ENCODE measurements at places on chromosomes 12 and 14. TPM values are rescaled to one million over a fixed set of nuclear protein-coding genes. Genes with fewer than 3 reads are reported as not detected.

The NTF3 gene
- not detected for polyA plus RNA-seq

The OVCH1 gene
- polyA plus RNA-seq, result not detected

DNA sequence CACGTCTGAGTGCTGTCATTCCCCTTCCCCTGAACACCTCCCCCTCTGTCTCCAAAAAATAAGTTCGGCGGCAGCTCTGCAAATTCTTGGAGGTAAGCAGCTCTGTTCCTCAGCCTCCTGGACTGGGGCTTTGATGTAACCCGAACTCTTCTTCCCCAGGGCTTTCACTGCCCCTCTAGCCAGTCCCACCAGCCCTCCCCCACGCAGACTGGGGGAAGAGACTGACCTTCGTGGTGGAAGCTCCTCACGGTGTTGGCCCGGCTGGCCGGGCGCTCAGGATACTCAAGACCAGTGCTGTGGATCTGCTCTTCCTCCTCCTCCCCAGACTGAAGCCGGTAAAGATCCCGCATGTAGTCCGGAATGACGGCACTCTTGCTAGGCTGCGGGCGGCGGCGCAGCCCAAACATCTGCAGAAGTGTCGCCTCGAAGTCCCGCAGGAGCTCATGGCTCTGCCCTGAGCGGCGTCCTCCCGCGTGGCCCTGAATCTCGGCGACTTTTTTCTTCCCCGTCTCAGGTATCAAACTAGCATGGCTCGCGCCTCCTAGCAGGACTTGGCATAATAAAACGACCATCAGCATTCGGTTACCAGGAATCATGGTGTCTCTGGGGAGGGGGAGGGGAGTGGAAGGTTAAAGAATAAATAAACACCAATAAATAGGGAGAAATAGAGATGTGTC lies 4.9 kb downstream of the BMP4 start:
- DNase-seq, result no peak

DNA sequence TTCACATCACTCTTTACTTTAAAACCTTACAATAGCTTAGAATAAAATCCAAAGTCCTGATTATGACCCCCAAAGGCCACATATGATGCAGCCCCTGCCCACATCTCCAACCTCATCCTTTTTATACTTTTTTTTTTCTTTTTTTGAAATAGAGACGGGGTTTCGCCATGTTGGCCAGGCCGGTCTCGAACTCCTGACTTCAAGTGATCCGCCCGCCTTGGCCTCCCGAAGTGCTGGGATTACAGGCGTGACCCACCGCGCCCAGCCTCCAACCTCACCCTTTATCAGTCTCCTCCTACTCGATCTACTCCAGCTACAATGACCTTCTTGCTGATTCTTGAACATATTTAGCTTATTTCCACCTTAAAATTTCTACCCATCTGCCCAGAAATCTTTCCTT lies 1.2 kb upstream of the MAPKAPK5 start:
- DNase-seq, result no peak

The LRRC23 gene
- polyA plus RNA-seq, result 5.3 TPM

DNA sequence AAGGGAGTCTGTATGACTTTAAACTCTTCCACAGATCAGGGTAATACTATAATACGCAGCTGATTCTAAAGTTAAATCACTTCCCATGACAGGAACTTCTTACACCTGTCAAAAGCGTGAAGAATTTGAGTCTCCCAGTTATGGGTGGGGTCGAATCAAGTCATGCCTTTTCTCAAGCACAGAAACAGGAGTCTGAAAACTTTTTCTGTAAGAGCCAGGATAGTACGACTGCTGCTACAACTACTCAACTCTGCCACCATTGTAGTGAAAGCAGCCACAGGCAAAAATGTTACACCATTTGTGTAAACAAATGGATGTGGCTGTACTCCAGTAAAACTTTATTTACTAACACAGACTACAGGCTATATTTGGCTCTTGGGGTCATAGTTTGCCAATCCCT lies 90.3 kb downstream of the DUSP6 start:
- DNase-seq, result no peak

GRCh38 chr14:25909045-25909747 lies 688.6 kb downstream of the NOVA1 start:
- DNase-seq, result no peak

DNA sequence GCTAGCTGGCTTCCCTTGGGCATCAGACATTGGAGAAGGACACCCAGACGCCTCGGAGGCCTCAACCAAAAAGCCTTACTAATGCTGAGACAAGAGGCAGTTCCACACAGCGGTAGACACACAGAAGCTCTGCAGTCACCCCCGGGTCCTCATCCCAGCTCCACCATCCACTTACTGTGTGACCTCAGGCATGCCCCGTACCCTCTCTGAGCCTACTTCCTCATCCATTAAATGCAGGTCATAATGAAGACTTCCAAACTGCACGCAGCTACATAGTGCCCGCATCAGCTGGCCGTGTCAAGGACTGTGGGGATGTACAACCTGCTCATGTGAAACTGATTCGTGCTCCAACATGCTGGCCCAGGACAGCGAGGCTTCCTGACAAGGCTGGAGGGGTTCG lies 72.3 kb downstream of the KDM2B start:
- no peak for DNase-seq

- no peak for DNase-seq
Measured at GRCh38 chr14:81252278-81252677, 31.5 kb upstream of the GTF2A1 start.

GRCh38 chr12:116039081-116039480 lies 238.4 kb downstream of the MED13L start:
- DNase-seq, result no peak

DNA sequence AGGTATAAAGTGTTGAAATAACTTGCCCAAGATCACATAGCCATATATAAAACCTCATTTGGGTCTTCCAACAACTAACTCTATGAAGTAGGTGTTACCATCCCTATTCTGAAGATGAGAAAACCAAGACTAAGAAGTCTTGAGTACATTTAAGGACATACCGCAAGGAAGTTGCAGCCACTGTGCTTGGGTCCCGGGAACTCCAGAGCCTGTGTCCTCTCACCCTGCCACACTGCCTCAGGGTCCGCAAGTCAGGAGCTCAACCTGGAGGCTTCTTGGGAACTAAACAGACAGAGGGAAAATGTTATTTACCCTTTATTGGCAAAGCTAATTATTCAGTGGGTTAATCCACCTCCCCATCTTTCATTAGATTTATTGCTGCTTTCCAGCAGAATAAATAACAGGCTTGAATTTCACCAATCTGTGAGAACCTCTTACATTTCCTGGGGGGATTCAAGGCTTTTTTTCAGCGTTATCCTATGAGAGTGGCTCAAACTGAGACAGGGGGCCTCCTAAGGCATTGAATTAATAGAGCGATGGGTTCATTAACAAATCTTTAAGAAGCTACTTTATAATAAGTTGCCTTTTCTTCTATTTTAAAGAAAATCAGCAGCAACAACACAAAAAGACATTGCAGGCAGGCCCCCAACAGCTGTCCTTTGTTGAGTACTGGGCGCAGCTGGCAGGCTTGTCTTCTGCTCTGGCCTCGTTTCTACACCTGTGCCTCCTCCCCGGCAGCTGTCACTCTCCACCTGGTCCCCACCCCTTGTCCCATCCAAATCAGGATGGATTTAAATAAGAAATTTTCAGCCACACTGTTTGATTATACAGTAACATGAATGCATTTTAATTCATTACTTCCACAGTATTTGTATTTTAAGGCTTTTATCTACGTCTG lies 25.3 kb downstream of the PHLDA1 start:
- DNase-seq, result no peak

DNA sequence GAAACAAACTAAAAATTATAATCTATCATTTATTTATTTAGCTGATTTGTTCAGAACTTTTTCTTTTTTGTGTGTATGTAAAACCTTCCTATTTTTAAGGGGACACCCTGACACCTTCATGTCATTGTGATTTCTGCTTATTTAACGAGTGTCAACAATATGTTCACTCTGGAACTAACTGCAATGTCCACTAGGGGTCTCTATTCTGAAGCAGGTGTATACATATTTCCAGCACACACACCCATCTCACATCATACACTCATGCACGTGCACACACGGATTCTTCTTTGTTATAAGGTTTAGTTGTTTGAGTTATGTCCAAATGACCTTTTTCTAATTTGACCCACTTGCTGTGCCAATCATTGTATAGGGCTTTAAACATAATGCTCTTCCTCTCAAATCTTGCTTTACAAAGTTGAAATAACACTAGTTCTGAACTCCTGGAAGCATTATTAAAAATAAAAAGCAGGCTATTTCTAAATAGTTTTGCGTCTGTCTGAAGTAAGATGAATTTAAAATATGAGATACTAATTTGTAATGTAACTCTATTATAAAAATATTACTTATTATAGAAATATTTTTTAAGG lies 15.5 kb downstream of the E2F7 start:
- DNase-seq, result peak; percentile 67

The EPYC gene
- not detected for polyA plus RNA-seq

GRCh38 chr12:49344486-49345050 lies 2.1 kb upstream of the DNAJC22 start:
- peak; percentile 24 for DNase-seq

GRCh38 chr12:130988751-130989150 lies 35.0 kb downstream of the ADGRD1 start:
- no peak for DNase-seq
